Stimulated activated CD4-positive, alpha-beta T cell treated with anti-CD3 and anti-CD28 coated beads, Interleukin-12 subunit alpha, Interleukin-12 subunit beta, amount 100 ng/mL, for 48 hours (primary cell): ENCODE measurements at places on chromosomes 5 and 9.

GRCh38 chr5:157603333-157604190 is 28.0 kb upstream of the ADAM19 start:
- peak; percentile 52 for DNase-seq

DNA sequence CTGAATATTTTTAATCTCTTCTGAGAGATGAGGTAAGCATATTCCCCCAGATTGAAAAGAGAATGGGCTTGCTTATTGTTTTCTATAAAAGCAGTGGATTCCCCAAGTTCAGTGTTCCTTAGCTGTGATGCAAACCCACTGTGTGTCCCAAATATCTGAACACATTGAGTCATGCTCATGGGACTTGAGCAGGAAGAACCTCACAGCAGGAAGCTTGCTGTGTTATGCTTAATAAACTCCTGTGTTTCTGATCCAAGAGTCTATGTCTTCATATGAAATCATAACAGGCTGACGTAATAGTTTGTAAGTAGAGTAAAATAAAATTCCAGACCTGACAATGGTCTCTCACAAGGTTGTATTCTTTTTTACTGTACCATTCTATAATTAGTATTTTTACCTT is 24.8 kb upstream of the LOX start:
- no peak for DNase-seq

GRCh38 chr5:75050415-75050814 is 1.9 kb downstream of the GCNT4 start:
- no peak for DNase-seq

DNA sequence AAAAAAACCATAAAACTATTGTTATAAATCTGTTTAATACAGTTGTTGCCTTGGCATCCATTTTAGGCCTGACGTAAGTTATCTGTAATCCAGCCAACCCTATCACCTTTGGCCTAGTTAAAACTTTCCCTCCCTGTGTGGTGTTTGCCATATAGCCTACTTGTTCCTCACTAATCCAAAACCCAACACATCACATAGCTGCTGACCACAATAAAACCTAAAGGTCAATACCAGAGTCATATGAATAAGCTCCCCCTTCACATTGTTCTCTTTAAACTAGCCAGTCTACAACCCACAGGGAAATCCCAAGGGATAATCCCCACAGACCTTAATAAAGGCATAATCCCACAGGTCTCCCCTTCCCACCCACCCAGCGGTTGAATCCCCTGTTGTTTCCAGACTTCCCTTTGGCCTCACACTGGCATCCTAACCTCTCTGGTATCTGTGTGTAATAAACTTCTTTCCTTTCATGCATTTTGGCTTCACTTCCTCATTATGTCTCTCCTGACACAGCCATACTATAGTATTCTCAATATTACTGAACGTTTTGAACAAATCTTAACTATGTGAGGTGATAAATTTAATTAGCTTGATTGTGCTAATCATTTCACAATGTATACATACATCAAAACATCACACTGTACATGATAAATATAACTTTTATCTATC is 50.8 kb downstream of the DTWD2 start:
- no peak for DNase-seq

DNA sequence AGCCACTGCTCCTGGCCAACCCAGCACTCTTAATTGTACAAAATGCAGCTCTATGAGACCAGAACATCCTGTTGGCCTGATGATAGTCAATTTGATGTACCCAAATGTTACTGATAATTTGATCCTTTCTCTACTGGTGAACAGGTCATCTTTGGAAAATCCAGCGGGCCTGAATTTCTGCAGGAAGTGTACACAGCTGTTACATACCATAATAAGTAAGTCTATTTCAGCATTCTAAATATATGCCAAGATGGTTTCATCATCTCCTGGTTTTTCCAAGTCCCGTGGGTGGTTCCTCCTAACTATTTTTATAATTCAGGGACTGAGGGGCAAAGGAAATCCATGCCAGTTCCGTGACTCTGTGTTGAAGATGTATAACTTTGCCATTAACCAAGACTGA is 155.4 kb downstream of the DOCK8 start:
- DNase-seq, result no peak

DNA sequence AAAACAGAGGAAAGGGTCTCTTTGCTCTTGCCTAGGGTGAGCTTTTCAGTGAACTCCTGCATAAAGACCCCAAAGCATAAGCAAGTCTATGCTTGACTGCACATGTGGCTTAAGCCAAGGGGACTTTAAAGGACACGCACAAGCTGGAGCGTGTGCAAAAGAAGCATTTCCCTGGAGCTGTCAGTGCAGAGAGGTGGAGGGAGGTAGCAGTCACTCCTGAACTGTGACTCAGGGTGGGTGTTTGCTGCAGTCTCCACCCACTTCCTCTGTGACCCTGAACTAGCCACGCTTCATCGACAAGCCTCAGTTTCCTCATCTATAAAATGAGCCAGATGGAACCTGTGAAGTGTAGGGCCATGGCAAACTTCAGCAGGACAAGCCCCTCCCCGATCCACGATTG is 72.4 kb downstream of the PDZD2 start:
- DNase-seq, result no peak

DNA sequence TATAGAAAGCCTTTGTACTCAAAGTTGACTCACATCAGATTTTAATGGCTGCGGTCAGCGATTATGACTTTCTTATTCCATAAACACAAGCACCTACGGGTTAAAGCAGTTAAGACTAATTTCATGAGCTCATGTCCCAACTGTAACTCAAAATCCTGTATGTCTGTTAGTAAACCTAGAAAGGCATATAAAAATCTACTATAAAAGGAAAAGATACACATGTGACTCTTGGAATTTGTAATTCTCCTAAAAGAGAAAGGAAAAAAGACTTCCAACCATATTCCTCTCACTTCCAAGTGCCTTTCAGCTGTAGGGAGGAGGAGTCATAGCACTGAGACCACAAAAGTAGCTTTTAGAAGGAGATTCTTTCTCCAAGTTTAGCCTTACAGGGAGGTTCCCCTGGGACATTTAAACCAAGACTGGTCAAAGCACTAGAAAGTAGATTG is 129.1 kb downstream of the EBF1 start:
- no peak for DNase-seq

DNA sequence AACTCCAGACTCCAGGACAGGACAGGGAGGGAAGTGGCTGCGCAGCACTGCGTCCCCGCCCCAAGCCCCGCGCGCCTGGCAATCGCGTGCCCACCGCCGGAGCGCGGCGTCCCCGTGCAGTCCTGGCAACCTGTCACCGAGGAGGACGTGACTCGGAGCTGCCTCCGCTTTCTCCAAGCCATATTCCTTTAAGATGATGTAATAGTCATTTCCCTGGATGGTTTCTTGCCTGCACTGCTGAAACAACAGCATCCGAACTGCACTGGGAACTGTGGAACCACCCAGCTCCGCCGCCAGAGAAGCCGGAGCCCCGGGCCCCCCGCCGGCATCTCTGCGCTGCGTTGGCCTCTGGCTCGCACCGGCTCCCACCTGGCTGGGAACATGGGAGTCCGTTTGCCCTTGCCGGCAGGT is 34.5 kb downstream of the KCTD16 start:
- DNase-seq, result no peak

GRCh38 chr9:37622462-37622861 is 28.3 kb upstream of the FRMPD1 start:
- DNase-seq, result no peak

GRCh38 chr5:108753877-108754276 is 6.2 kb downstream of the FER start:
- no peak for DNase-seq

DNA sequence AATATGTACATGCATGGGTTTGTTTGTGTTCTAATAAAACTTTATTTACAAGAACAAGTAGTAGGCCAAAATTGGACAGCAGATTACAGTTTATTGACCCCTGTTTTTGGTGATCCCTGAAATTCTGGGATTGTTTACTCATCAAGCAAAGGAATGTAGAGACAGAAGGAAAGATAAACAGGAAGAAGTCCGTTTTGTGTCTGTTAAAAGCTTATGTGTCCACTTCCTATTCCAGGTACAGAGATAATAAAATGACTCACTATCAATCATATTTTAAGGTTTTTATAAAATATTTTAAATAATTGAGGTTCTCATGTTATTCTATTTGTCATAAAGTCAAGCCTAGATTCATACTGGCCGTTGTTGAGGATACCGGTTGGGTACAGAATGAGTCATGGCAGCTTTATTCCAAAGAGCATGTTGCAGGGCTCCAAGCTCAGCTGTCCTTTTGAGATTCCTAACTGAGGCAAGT is 214.9 kb upstream of the DAB2 start:
- no peak for DNase-seq

DNA sequence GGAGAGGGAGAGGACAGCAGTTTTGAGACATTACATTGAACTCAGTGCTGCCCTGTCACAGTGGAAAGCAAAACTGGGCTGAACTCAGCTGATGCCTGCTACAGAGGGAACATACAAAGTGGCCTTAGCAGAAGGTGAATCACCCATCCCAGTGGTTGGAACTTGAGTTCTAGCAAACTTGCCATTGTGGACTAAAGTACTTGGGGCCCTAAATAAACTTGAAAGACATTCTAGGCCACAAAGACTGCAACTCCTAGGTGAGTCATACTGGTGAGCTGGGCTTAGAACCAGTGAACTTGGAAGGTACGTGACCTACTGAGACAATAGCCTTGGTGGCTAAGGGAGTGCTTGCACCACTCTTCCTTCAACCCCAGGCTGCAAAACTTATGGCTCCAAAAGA is 155.7 kb upstream of the RIOK2 start:
- DNase-seq, result no peak

GRCh38 chr5:91313757-91314673 is 69.1 kb downstream of the ARRDC3 start:
- DNase-seq, result peak; percentile 77

DNA sequence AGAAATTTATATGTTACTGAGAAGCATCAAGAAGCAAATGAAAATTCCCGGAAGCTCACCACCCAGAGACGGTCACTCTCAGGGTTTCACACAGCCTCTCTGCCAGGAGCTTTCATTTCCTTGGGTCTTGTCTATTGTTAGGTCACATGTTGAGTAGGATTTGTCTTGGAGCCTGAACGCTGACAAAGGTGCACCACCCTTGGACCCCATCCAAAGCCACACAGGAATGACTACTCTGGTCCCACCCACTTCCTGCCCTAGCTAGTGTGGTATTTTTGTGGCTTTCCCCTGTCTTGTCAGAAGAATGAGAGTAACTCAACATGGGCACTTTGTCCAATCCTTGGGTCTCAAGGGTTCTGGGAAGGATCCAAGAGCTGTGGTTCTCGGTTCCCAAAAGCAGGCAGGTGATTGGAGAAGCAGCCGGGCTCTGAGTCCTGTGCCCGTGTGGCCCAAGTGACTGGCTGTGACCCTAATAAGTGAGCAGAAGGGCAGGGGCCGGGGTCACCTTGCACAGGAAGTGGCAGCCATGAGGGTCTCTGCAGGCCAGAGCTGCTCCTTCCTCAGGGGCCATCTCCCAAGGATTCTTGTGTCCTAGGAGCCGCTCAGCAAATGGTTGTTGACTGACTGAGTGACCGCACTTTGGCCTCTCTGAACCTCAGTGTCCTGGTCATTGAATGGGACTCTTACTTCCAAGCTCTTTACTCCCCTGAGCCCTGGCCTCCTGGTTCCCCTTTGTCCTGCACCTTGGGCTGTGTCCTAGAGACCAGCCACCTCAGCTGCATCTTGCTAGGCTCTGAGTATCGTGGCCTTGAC is 6.9 kb downstream of the FGD3 start:
- peak; percentile 75 for DNase-seq

DNA sequence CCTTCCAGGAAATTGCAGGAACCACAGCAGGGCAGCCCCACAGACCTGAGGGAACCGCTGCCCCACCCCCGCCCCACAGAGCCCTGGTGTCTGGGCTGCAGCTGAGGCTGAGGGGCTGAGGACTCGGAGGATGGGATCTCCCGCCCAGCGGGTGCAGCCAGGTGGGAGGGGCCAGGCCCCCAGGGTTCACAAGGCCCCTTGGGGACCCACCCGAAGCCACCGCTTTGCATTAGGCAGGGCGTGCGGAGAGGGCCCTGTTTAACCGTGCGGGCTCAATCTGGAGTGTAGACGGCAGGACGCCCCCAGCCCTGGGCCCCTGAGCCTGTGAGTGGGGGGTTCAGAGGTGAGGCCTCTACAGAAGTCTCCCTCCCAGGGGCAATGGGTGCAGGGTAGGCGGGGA is 10.8 kb downstream of the NOTCH1 start:
- no peak for DNase-seq

DNA sequence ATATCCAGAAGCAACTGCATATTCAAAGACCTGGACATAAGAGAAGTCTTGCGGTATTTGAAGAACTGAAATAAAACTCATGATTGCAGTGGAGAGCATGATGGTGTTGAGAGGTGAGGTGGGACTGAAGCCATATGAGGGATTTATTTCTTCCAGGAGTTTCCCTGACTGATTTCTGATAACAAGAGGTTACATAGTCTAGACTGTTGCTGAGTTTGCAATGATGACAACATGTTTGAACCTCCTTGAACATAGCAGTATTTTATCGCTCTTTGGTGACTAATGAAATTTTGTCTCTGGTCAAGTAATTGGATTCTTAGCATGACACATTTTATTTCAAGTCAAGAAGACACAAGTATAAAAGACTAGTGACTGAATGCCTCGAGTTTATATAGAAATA is 61.8 kb downstream of the ACTBL2 start:
- no peak for DNase-seq
